ENCODE measurements at places on chromosomes 16 and 17. TPM values are rescaled to one million over a fixed set of nuclear protein-coding genes. Genes with fewer than 3 reads are reported as not detected.

The HAS3 gene
- total RNA-seq = not detected

The MPP3 gene
- 11.4 TPM for total RNA-seq

The CES5A gene
- total RNA-seq = not detected

The MYH3 gene
- total RNA-seq = 1.6 TPM

The OR3A3 gene
- total RNA-seq = not detected

The SAMD14 gene
- total RNA-seq = 0.79 TPM

The TOM1L1 gene
- total RNA-seq = 19.2 TPM

The PYY gene
- not detected for total RNA-seq

The NPIPA3 gene
- total RNA-seq = 0.79 TPM

The TP53TG3 gene
- total RNA-seq = not detected

The TBC1D26 gene
- total RNA-seq = 0.65 TPM

The MAP3K14 gene
- 6.1 TPM for total RNA-seq

The SPN gene
- not detected for total RNA-seq

The KLHL10 gene
- 0.79 TPM for total RNA-seq

The KRT33B gene
- not detected for total RNA-seq

The ITGAD gene
- not detected for total RNA-seq

The RNF227 gene
- total RNA-seq = 3.1 TPM

The GLP2R gene
- not detected for total RNA-seq

The SLC52A1 gene
- total RNA-seq = 0.33 TPM

The HOXB5 gene
- not detected for total RNA-seq

The KRTAP2-1 gene
- total RNA-seq = not detected

The TEKT5 gene
- total RNA-seq = not detected

The CPHXL2 gene
- total RNA-seq = not detected

The NUPR1 gene
- not detected for total RNA-seq

The PIK3R5 gene
- not detected for total RNA-seq

The CYBC1 gene
- total RNA-seq = 67.1 TPM

The CWC25 gene
- total RNA-seq = 12.2 TPM

The SBK1 gene
- not detected for total RNA-seq

The MT3 gene
- not detected for total RNA-seq

The TM4SF5 gene
- not detected for total RNA-seq

The KRTAP1-5 gene
- not detected for total RNA-seq

The CIAO3 gene
- total RNA-seq = 45.2 TPM

The TBC1D3 gene
- not detected for total RNA-seq

The CHST4 gene
- total RNA-seq = not detected

The TBC1D3E gene
- total RNA-seq = not detected

The MARVELD3 gene
- 6.6 TPM for total RNA-seq

The LRRC37B gene
- total RNA-seq = 13.3 TPM

The PLCD3 gene
- total RNA-seq = 143 TPM

The SNX20 gene
- total RNA-seq = under 0.01 TPM

The RAPGEFL1 gene
- 2.7 TPM for total RNA-seq

The SLC5A11 gene
- not detected for total RNA-seq

The DPEP3 gene
- total RNA-seq = not detected

The B4GALNT2 gene
- total RNA-seq = not detected

Data from placental epithelial cell (primary cell).